ENCODE measurements at places on chromosomes 7 and 10.

- DNase-seq: no peak
Observed at GRCh38 chr7:88357781-88358525, 51.3 kb upstream of the STEAP4 start.

DNA sequence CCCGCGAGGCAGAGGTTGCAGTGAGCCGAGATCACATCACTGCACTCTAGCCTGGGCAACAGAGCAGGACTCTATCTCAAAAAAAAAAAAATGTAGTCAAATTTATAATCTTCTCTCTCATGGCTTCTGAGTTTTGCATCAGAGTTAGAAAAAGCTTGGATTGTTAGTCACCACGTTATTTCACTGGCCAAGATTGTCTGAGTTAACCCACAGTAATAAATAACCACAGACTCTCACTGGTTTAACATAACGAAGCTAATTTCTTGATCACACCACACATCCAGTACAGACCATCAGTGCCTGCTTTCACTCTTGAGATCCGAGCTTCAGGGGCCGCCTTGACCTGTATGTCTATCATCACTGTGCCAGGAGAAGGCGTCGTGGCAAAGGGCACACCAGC is 116.8 kb upstream of the JCAD start:
- DNase-seq: no peak

DNA sequence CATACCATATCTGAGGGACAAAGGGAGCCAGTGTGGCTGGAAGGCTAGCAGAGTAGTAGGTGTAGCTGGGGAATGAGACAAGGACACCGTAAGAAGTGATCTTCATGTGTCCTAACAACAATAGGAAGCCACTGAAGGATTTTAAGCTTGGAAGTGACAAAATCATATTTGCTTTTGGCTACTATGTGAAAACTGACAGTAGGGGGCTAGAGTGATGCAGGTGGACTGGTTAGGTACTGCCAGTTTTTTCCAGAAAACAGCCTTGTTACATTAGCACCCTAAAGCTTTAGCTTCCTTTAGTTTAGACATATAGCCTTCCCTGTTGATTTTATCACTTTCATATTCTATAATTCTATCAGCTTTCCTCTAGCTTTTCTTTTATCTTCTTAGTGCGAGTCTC is 637.1 kb downstream of the ANKRD7 start:
- no peak for DNase-seq

GRCh38 chr7:47432671-47433563 is 149.0 kb downstream of the TNS3 start:
- DNase-seq: no peak

DNA sequence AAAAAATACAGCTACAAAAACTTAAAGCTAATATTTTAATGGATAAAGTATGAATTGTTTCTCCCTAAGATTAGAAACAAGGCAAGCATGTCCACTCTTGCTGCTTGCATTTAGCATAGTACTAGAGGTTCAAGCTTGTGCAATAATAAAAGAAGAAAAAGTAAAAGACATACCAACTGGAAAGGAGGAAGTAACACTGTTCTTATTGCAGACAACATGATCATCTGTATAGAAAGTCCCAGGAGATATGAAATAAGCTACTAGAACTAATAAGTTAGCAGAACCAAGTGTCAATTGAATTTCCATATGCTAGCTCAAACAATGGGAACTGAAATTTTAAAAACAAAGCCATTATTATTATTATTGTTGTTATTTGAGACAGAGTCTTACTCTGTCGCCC is 20.0 kb upstream of the RABGEF1 start:
- DNase-seq: no peak

GRCh38 chr10:1685699-1686490 is 51.4 kb downstream of the ADARB2 start:
- no peak for DNase-seq

GRCh38 chr7:101162551-101163278 is 2.7 kb downstream of the VGF start:
- no peak for DNase-seq

DNA sequence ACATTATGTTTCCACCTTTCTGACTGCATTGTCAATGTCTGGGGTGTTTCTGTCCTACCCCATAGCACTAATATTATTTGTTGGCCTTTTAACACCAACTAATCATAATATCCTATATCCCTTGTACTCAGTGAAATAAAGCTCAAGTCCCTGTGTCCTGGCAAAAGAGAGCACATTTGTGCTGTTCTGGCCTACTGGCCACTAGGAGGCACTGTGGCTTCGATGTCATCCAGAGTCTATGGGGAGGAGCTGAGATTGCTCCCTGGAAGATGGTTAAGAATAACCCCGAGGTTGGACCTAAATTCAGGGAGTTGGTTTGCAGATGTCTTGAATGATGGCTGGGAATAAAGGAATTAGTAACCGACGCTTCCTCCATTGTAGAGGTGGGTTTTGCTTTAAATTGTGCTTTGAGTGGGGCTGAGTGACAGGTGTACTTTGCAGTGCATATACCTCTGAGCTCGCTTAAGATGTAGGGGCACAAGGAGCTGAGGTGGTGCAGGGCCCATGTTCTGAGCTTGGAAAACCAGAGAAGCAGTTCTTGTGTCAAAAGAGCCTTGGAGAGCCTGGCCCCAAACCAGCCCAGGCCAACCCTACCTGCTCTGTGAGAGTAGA is 191.2 kb upstream of the PRSS1 start:
- DNase-seq: peak; percentile 22

GRCh38 chr7:109094-109493 is 83.3 kb upstream of the FAM20C start:
- no peak for DNase-seq

DNA sequence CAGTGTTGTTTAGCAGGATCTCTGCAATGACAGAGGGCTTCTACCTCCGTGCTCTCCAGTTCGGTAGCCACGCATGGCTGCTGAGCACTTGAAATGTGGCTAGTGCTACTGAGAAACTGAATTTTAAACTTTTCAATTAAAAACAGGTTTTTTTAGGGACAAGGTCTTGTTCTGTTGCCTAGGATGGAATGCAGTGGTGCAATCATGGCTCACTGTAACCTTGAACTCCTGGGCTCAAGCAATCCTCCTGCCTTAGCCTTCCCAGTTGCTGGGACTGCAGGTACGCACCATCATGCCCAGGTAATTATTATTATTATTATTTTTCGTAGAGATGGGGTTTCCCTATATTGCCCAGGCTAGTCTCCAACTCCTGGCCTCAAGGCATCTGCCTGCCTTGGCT is 13.4 kb upstream of the SFRP5 start:
- no peak for DNase-seq

- no peak for DNase-seq
Observed at GRCh38 chr7:30521532-30521931, 16.9 kb upstream of the GGCT start.

DNA sequence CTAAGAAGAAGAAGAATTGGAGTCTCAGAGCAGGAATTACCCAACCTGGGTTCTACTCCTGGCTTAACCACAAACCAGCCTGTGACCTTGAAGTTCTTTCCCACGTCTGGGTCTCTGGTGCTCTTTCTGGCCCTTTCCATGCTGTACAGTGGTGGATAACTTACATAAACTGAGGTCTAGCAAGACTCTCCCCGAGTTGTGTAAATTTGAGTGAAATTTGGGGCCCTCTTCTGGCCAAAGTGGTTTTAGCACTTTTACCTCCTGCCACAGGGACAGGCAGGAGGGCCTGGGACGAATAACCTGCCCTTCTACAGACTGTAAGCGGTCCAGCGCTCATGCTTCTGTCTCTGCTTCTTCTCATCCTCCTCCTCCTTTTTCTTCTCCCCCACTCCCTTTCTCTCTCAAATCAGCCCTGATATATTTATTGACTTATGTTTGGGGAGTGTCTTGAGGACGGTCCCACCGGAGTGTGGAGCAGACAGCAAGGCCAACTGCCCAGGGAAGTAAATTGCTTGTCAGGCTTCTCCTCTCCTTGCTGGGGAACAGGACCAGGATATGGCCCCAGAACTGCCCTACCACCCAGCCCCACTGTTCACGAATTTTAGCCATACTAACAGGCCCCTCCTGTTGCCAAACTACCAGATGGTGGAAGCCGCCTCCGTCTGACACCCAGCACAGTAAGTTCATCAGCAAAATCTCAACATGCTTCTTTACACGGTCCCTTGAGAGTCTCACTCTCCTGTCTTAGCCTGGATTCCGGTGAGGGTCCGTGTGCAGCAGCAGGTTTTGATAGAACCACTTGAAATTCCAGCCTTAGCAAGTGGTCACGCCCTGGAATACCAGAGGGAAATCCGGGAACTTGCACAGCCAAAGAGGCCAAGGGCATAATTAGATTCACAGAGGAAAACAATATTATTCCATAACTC is 4.0 kb upstream of the SH3PXD2A start:
- DNase-seq: peak; percentile 39

DNA sequence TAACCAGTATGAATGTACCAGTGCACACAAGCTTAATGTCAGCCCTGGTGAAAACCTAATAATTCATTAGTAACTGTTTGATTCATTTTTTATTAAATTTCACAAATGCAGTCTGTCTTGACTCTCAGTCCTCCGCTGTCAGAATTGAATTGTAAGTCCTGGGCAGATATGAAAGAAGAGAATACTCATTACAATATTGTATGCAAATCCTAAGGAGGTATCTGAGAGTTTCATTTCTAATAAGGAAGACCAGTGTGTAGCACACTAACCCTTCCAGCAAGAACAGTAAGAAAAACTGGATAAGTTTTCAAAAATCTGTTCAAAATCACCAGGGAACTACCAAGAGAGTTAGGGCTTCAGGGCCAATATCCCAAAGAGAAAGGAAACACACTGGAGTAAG is 652.1 kb downstream of the SUGCT start:
- DNase-seq: no peak

DNA sequence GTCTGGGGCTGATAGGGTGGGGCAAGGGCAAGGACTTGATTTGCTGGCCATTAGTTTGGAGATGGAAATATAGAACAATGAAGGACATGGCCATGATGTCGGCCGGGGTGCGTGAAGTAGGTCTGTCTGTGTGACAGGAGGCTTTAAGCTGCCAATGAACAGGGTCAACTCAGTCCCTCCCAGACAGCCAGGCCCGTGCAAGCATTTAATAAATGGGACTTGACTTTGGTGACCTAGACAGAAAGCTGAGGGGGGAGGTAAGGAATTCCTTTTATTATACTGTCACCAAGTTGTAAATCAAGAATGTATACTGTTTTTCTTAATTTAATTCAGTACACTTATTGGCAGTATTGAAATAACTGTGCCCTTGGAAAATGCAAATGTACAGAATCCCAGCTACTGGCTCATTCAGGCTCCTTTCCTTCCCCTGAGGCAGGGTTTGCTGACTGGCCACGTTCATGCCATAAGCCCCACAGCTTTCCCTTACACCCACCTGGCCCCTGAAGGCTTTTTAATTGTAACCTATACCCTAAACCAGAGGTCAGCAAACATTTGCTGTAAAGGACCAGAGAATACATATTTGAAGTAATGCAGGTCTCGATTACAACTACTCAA is 87.2 kb downstream of the WIPF3 start:
- no peak for DNase-seq

DNA sequence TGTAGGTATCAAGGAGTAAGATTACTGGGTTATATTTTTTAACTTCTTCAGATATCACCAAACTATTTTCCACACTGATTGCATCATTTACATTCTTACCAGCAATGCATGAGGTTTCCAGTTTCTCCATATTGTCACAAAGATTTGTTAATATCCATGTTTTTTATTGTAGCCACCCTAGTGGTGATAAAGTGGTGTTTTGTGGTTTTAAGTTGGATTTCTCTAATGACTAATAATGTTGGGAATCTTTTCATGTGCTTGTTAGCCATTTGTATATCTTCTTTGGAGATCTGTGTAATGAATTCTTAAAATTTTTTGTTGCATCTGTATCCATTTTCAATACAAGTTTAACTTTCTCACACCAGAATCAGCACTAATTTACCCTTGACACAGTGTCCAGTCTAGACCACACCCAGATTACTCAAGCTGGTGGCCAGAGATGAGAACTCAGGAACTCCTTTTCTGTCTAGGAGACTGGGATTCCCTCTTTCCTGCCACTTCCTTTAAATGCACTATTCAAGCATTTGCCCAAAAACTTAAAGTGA is 67.0 kb upstream of the PLXDC2 start:
- no peak for DNase-seq

DNA sequence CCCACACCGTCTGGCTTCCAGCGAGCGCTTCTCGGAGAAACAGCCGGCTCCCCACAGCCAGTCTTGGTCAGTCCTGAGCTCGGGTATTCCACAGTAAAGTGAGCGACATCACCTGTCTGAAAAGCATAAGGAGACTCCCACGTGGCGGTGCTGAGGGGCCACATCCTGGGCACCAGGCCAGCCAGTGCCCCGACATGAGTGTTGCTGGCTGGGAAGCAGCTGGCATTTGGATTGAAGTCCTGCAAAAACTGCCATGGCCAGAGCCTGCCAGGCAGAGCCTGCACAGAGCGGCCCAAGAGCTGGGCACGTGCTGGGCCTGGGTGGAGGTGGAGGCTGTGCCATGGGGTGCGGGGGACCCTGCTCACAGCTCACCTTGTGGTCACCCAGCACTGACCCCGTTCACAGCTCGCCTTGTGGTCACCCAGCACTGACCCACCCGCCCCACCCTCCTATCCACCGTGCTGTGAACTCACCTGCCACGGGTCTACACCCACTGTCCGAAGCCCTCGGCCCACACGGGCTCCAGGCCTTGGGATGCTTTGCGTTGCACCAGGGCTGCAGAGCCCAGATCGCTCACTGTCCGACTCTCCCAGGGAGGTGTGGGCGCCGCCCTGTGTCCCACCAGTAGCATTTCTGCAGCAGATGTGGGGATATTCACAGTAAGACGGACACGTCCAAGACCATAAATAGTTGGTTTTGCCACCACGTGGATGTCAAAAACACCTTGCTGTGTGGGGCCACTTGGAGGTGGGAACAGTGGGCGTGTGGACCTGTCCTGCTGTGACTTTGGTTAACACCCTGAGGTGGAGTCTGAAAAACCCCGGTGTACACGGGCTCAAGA is 48.8 kb downstream of the PITRM1 start:
- DNase-seq: no peak

DNA sequence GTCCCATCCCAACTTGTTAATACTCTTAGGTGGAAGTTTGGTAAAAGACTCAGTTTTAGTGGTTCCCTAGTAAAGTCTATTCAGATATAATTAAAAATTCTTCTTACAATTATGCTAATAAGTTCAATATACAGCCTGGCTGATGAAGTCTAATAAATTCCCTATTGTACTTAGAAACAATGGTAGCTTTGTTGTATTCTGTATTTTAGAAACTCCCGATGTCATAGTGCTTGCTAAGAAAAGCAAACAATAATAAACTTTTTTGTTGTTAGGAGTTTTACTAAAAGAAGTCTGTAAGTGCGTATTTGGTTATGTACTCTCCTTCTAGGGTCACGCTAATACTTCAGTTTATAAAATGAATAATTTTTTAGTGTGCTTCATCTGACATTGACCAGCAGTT is 206.8 kb downstream of the VTI1A start:
- no peak for DNase-seq

DNA sequence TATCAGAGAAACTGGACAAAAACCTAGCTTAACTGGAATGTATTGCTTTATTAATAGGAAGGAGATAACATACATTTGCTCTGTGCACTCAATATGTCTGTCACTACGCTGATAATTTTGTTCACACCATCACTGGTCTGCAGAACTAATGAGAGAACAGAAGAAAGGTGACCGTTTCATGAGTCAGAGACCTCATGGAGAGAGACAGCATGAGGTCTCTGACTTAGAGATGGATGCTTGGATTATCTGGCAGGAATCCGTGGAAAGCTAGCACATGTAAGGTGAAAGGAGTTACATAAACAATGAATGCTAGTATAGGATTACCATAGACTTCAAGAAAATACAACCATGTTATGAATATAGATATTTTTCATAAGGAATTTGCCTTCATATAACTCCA is 947.3 kb downstream of the IPMK start:
- no peak for DNase-seq
